Fibroblast of skin of scalp (primary cell): ENCODE measurements at places on chromosomes 2 and 18.

- no peak for DNase-seq
Measured at GRCh38 chr2:2000018-2000723, 255.9 kb upstream of the PXDN start.

DNA sequence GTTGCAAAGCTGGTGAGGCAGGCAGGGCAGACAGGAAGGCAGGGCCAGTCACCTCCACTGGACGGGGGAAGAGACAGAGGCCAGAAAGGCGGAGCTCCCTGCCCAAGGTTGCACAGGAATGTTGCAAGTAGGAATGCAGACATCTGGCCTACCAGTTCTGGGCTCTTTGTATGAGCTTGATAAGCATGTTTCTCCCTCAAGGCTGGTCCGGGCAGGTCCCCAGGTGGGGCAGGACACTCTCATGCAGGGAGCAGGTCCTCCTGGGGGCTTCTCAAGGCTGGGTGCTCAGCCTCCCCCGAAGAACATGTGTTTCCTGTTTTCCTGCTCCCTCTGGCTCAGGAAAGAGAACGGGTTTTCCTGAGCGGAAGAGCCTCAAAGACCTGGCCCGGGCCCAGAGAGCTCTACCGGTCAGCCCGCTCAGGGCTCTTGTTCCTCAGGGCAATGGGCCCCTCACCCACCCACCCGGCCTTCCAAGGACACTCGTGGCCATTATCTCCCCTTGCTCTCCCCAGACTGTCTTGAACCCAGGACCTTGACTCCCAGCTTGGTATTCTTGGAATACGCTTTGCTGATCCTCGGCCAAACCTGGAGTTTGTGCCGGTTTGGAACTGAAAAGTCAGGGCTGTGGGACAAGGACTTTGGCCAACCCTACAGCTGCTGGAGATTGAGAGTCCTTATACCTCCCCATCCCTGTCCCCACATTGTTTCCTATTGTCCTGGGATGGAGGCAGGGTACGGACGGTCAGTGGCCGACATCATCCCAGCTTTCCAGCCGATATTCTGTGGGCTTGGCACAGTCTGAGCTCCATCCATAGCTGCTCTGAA, 87.7 kb upstream of the HAAO start:
- DNase-seq = no peak

- peak; percentile 90 for DNase-seq
Measured at GRCh38 chr18:61546590-61546989, 213.4 kb downstream of the CDH20 start.

DNA sequence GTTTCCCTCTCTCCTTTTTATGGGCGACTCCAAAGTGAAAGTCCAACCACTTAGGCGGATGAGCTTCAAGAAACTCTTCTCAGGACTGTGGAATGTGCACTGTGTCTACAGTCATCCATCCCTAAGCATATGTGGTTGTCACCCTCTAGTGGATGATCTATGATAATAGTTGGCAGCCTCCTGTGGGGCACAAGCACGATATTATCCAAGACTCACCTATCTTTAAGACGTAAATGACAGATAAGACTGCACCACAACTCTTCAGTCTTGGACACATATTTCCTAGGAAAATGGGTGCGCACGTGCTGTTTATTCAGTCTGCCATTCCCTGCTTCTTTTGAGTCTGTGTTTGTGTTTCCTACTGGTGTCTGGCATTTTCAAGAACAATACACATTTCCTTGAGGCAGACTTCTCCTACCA, 145.5 kb upstream of the CTAGE1 start:
- peak; percentile 89 for DNase-seq

DNA sequence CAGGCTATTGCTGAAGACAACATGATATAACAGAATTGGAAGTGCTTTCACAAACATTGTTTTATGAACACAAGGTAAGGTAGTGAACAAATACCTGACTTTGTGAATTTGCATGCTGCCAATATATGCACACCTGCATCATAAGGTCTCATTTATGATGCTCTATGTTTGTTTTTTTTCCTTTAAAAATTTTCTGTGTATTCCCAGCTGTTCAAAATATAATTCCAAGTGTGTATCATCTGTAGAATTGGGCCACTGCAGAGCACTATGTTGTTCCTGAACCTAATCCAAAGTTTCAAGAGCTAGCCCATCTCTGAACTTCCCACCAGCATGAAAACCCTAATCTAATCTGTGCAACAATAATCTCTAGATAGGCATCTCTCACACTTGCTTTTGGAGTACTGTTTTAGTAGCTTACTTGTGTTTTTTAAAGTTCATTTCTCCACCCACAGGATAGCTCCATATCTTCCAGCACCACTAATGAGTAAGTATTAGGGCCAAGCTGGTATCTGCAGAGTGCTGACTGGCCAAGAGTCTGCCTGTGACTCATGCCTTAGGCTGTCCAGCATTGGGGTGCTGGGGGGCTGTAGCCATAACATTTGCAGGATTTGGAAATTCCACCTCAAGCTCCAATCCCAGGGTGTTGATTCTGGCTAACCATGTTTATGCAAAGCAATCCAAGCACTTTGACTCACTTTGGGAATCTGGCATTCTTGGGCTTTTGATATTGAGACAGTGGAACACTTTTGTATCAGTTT, 208.2 kb upstream of the REV1 start:
- DNase-seq = peak; percentile 97

- DNase-seq = no peak
Measured at GRCh38 chr18:67183398-67183797, 333.1 kb downstream of the DSEL start.

DNA sequence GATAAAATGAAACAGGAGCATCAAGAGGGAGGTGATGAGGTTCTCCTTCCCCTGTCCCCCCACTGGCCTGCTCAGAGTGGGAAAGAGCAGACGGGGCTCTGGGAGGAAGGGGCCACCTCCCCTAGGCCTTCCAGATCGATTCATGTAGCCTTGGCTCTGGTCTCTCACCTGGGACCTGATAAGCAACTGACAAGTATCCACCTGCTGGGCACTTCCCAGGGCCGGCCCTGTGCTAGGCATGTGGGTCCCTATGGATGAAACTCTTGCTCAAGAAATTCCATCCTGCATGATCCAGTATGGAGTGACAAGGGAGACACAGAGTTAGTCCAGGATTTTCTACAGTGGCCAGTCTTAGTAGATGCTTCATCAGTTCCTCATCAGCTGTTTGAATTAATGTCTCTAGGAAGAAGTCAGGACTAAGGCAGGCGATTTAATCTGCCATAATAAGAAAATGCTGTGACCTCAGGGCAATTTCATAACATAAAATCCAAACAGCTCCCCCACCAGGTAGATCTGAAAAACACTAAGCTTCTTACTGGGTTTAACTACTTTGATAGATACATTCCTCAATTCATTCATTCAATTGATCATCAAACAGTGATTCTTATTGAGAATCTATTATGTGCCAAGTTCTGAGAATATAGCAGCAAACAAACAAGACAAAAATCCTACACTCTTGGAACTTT, 44.7 kb upstream of the ZFP36L2 start:
- DNase-seq = no peak

- DNase-seq = peak; percentile 73
Measured at GRCh38 chr2:188369365-188369764, 77.7 kb downstream of the GULP1 start.

- DNase-seq = no peak
Measured at GRCh38 chr2:96344011-96344410, 8.4 kb downstream of the NCAPH start.

DNA sequence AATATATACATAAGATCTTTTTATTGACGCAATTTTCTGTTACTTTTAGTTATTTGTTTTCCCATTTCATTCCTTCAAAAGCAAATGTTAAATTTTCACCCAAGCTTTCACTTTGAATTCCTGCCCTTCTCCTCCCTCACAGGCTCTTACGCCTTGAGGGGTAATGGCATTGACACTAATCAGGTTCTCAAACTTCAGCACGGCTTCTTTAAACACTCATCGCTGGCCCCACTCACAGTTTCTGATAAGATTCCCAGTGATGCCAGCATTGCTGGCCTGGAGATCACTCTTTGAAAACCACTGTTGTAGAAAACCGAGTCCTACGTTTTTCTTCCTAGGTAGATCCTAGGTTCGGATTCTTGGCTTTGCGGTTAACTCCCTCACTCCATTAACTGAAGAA, 105.6 kb upstream of the EPB41L3 start:
- no peak for DNase-seq

GRCh38 chr2:102040229-102040628, 48.5 kb downstream of the IL1R2 start:
- no peak for DNase-seq

GRCh38 chr2:101540518-101540917, 65.6 kb upstream of the RFX8 start:
- DNase-seq = peak; percentile 69

DNA sequence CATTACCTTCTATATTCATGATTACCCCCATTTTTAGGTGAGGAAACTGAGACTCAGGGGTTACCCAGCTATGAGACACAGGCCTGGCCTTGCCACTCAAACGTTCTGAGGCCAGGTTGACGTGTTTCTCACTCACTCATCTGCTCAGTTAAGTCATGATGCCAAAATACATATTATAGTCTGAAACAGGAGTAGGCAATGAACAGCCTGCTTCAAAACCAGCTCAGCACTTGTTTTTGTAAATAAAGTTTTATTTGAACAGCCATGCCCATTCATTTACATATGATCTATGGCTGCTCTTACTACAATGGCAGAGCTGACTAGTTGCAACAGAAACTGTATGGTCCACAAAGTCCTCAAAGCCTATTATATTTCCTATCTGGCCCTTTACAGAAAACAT, 74.1 kb upstream of the SMAD2 start:
- DNase-seq = no peak

DNA sequence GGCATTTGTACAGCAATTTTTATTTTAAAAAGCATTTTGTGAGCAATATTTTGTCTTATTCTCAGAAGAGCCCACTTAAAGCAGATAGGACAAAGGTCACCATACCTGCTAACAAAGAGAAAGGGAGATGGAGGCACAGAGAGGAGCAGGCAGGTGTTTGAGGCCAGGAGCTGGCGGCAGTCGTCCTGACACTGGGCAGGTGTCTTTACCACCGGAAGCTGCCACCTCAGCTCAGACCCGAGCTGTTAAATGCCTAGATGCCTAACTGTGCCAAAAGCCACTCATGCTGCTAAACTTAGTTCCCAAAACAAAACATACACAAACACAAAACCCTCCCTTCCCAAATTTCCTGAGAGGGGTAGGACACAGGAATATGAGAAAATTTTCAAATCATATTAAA, 120.9 kb downstream of the CNTNAP5 start:
- no peak for DNase-seq

DNA sequence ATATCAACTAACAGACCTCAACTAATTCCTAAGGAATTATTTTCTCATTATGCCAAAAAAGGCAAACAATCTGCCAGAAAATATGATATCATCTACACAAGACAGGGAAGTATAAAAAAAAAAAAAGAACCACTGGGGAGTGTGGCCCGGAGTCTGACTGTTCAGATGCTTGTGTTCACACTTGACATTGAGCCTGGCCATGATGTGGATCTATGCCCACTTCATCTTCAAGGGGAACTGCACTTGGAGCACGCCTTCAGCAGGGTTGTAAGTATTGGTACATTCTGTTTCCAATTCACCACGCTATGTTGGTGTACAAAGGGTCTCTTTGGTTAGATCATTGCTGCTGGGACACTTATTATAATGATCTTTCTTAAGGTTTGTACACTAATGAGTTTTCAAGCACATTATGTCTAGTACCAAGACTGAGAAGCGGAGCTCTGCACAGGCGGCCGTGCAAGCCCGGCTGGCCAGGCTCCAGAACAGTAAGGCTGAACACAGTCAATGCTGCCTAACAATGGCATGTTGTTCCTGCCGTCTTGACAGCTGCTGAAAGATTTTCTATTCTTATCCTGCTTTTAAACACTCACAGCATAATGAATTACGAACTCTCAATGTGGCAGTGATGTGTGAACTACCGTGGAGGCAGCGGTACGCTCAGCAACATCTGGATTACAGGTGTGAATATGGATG, 788.4 kb upstream of the SOX11 start:
- no peak for DNase-seq
